KBM-7 (cell line): ENCODE measurements at places on chromosomes 16 and 17.

DNA sequence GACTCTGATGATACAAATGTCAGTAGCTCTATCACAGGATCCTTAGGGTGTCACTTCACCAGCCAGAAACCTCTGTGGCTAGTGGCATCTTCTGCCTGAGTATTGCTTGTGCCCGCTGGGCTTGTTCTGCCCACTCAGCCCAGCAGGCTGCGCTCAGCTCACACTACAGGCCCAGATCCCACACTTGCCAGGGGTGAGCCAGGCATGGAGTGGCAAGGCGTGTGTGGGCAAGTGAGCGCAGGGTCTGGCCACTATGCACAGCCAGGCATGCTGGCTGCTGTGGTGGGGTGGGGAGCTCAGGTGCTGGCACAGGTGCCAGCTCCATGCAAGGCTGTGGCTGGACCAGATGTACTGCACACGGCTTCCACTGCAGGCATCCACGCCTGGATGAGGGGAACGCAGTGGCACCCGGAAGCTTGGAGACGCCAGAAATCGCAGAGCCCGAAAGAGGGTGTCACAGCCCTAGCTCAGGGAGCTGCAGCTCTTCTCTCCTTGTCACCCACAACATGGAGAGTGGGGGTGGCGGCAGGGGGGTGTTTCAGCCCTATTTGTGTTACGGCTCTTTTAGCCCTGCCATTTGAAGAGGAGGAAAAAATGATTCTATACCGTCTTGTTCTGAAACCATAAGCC lies 10.2 kb downstream of the CFAP97D1 start:
- DNase-seq = no peak

GRCh38 chr16:8868416-8869211 lies at the start of gene CARHSP1:
CARHSP1 (minus strand) TSS chr16:8869006; CDS start chr16:8859328, 9,678 bp downstream.
- DNase-seq = peak; percentile 94

- peak; percentile 47 for DNase-seq
Observed at GRCh38 chr17:30300818-30301217, 9.1 kb upstream of the BLMH start.

- DNase-seq = no peak
Observed at GRCh38 chr17:48626245-48627117, at the start of gene HOXB9. HOXB9 (minus strand) TSS chr17:48626358; CDS start chr17:48626269, 89 bp downstream.

- DNase-seq = no peak
Observed at GRCh38 chr17:66995944-66996343, 31.4 kb downstream of the CACNG4 start.

DNA sequence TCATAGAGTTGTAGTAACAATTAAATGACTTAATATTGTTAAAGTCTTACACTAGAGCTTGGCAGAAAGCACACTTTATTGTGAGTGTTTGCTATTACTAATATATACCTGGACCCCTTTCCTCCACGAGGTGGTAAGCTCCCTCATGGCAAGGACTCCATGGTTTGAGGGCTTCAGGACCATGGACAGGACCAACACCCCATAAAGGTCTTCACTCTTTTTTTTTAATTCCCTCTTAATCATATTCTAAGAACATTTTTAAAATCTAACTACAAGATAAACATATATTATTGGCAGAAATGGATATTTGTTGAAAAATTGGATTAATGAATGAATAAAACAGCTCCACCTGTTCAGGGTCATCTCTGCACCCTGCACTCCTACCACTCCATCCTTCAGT lies 154.5 kb downstream of the CBLN1 start:
- DNase-seq = peak; percentile 0

- DNase-seq = no peak
Observed at GRCh38 chr16:65124212-65124548, 2.3 kb upstream of the CDH11 start.

DNA sequence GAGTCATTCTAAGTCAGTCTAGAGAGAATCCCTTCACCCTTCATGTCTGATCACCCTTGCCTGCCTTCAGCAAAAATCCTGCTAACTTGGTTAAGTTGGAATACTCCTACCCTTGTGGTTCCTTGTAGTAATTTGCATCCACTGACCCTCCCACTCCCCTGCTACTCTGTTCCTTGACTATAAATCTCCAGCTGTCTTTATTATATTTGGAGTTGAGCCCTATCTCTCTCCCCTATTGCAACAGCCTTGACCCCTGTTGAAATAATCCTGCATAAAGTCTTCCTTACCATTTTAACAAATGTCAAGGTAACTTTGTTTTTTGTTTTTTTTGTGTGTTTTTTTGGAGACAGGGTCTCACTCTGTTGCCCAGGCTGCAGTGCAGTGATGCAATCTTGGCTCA lies 590.1 kb downstream of the WWOX start:
- no peak for DNase-seq

DNA sequence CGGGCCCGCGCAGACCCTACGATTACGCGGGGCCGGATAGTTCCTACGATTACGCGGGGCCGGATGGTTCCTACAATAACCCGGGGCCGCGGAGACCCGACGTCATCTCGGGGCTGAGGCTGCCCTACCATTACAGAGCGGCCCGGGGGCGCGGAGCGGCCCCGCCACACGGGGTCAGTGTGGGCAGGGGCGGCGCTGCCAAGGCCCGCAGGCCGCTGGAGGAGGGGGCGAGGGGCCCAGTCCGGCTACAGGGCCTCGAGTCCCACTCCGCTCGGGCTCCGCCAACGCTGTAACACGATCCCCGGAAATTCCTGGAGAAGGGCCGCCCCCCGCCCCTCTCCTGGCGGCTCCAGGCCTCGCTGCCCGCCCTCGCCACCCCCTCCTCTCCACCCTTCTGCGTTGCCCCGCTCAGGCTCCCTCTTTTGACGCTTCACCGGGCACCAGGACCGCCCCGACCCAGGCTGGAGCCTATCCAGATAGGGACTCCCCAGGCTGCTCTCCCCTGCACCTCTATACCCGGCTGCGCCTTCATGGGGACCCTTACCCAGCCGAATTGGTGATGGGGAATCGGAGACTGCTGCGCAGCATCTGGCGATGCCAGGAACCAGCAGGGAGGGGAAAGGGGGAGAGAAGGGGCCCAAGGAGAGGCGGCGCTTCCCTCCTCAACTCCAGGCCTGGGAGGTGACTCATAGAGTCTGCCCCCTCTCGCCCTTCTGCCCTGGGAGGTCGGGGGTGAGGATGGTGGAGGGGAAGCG lies at the start of gene RAB34:
RAB34 (minus strand) TSS at position 291 of the 755 bp plus-strand sequence. CDS start 602 bp downstream, outside the sequence.
- no peak for DNase-seq

GRCh38 chr17:65332375-65332774 lies 195.2 kb downstream of the RGS9 start:
- DNase-seq = no peak

GRCh38 chr17:82888583-82889495 lies 49.0 kb upstream of the ZNF750 start:
- no peak for DNase-seq

DNA sequence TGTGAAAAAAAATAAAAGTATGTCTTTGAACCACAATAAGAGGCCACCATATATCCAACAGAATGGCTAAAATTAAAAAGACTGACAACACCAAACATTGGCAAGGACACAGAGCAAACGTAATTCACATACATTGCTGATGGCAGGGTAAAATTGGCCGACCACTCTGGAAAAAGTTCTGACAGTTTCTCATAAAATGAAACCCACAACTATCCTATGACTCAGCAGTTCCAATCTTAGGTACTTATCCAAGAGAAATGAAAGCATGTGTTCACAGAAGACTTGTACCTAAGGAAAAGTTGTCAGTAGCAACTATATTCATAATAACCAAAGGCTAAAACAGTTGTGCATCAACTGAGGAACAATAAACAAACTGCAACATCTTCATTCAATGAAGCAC lies 357.3 kb upstream of the XYLT1 start:
- no peak for DNase-seq

- no peak for DNase-seq
Observed at GRCh38 chr17:63440127-63440769, 5.9 kb downstream of the CYB561 start.
